ELR (cell line): ENCODE measurements at places on chromosomes 16 and 17.
A peak's percentile ranks its signal among the peaks of the same experiment; 100 is the strongest.

- DNase-seq = no peak
Measured at GRCh38 chr17:76585033-76585648, 519 bp downstream of the ST6GALNAC2 start.

DNA sequence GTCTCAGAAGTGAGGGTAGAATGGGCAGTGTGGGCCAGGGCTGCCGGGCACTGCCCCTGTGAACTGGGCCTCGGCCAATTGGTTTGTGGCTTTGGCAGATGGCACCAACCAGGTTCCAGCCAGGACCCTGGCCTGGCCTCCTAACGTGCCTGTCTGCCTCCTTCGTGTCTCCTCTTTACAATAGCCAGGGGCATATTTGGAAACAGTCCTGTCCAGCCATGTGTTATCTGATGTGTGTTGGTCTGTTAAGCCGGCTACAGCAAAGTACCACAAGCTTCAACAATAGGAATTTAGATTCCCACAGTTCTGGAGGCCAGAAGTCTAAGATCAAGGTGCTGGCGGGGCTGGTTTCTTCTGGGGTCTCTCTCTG is 14.6 kb downstream of the CRISPLD2 start:
- peak; percentile 30 for DNase-seq

GRCh38 chr17:11144358-11145233 is 96.4 kb upstream of the SHISA6 start:
- DNase-seq = peak; percentile 29

GRCh38 chr17:514584-514983 is 162.0 kb upstream of the RPH3AL start:
- no peak for DNase-seq

- no peak for DNase-seq
Measured at GRCh38 chr17:61532826-61533225, 58.2 kb downstream of the NACA2 start.

DNA sequence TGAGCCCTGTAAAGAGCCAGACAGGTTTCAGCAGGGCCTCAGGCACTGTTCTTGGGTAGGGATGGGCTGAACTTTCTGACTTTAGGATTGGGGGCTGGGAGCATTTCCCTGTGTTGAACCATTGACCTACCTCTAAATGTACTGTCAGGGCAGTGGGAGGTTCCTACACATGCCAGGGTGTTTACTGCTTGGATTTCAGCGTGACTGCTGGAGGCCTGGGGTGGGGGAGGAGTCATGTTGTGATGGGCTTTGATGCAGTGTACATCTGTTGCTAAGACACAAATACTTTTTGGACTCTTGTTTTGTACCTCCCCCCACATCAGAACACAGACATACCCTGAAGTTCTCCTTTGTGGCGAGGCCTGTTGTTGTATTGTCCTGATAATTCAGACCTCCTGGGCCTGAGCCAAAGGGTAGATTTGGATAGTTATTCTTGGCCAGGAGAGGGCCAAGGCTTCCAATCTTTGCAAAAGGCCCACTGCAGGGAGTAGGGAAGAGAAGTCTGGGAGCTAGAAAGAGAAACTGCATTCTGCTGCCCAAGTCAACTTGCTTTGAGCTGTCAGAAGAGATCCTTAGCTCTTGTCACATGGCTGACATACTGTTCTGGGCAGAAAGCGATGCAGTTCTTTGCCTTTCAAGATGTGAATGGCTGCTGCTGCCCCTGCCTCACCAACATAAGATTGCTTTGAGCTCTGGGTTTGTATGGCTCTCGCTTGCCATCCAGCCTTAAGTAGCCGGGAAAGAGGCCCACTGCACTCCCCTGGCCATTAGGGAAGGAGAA is 3.7 kb downstream of the NFE2L1 start:
- DNase-seq = peak; percentile 44

DNA sequence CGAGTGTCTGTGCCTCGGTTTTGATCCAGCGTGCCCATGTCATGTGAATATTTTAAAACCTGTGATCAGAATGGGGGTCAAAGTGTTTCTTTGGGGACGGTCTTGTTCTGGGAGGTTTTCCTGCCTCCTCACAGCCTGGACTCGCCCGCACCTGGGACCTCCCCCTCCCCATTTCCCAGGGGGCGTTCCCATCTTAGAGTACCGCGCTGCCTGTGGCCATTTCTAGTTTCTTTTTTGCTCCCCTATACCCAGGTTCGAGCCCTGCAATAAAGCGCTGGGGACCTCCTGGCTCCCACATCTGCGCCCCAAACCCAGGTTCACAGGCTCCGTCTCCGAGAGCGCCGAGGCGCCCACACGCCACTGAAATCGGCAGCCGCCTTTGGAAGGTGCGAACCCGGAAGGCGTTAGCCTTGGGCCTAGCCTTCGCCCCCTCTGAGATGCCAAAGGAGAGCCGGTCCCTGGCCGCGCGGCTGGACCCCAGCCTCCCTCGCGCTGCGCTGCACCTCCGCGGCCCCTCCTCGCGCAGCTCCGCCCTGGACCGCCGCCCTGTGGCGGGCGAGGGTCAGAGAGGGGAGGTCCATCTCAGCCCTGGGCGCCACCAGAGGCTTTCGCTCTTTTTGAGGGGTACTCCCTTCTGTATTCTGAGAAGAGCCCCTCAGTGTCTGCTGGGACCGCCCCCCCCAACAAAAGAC is 1.7 kb downstream of the KCNJ12 start:
- no peak for DNase-seq

GRCh38 chr17:44900894-44901293 is 1.6 kb upstream of the EFTUD2 start:
- DNase-seq = peak; percentile 85
